PC-9 (cell line): ENCODE measurements at places on chromosomes 7 and 10. TPM values are rescaled to one million over a fixed set of nuclear protein-coding genes. Genes with fewer than 3 reads are reported as not detected.

Gene ARID5B
- 7.4 and 8.5 TPM in 2 replicates for total RNA-seq

Gene ACSL5
- total RNA-seq: 11.7 and 21.4 TPM in 2 replicates

DNA sequence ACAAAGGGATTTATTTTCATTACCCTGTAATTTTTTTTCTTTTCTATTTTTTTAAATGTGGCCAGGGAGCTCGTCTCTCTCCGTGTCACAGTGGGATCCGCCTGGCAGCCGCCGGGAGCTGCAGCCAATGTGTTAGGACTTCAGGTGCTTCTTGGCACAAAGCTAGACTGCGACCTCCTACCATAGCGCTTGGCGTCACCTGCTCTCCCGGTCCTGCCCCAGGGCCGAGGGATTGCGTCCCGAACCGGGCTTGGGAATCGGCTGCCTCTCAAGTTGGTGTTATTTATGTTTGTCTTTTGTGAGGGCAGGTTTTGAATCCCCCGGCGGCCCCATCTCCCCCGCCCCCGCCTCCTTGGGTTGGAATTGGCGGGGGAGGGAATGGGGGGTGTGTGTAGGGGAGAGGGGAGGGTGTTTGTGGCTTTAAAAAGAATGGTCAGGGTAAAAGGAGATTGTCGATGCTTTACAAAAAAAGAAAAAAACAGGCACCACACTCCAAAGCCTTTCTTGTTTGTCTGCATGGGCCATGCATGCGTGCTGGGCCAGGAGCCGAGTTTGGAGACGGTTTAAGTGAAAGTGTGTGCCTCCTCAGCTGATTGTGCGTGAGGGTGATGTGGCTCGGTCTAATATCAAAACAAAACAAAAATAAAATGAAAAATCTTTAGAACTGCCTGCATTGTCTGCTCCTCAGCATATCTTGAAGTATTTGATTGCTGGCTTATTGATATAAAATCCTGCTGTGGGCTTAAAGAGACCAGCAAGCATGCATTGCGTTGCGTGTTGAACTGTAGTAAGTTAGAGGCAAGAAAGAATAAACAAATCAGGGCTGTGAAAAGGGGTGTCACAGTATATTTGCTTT, 1.2 kb downstream of the PPP1R9A start:
- peak; percentile 53 for DNase-seq

DNA sequence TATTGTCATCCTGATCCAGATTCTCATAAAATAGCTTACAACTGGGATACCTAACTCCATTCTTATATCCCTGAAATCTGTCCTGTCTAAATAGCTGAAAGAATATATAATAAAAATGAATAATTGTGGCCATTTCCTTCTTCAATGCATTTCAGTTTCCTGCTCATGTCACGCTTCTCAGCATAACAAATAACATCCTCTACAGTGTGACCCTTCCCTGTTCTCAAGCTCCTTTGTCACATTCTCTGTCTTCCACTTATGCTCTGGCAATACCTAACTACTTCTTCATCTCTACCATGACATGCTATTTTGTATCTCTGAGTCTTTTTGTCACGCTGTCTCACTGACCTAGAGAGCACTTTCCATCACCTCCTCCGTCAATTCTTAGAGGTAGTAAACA, 884.1 kb upstream of the LRRTM3 start:
- DNase-seq: no peak

Gene AS3MT
- 0.22 TPM in 1 of 2 replicates, not detected in the other for total RNA-seq

GRCh38 chr10:74306227-74306982, 155.4 kb downstream of the ADK start:
- DNase-seq: no peak

Gene ZP3
- total RNA-seq: 14.2 and 20.9 TPM in 2 replicates

DNA sequence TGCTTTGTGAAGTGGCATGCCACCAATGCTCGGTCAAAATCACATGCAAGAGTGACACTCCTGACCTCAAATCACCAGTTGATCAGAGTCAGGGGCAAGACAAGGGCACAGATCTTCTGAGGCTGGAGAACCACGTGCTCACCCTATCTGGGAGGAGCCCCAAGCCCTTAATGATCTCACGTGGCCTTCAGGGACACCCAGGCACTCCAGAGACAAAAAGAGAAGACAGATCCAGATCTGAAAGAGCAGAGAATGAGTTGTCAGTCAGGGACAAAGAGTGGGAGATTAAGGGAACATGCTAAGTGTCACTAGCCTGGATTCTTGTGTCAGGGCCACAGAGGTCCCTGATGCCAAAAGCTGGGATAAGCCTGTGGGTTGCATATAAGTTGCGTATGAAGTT, 134.3 kb downstream of the PLXNA4 start:
- DNase-seq: no peak

GRCh38 chr10:25522294-25522693, 347.5 kb downstream of the GPR158 start:
- DNase-seq: no peak

GRCh38 chr7:132705146-132705545, 128.9 kb upstream of the PLXNA4 start:
- no peak for DNase-seq

DNA sequence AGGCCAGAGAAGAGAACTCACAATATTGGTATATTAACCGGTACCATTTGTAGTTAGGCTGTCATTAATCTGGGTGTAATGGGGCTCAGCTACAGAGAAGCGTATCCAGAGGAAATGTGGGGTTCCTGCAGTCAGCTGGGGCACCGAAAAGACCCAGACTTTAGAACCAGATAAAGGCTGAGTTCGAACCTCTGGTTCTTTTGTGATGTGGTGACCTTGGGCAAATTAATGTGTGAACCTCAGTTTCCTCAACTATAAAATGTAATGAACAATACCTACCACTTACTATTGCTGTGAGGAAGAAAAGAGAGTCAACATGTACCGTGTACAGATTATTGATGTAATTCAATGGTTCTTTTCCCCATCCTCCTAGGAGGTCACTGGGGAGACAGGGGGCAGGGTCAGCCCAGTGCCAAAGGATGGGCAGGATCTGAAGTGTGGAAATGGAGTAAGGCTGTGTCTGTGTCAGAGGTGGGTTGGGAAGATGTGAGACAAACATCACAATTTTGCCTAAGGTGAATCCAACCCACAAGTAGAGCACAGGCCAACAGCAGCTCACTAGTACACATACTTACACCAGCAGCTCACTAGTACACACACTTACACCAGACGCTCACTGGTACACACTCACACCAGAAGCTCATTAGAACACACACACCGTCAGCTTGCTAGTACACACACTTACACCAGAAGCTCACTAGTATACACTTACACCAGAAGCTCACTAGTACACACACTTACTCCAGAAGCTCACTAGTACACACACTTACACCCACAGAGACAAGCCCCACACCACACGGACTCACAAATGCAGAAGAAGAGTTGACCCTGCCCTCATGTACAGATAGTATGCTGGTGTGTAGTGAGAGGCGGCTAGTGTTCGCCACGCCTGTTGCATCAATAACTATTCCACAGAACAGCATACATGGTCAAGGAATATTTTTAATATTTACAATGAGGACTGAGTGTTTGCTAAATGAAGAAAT, 28.0 kb downstream of the PRSS2 start:
- no peak for DNase-seq

DNA sequence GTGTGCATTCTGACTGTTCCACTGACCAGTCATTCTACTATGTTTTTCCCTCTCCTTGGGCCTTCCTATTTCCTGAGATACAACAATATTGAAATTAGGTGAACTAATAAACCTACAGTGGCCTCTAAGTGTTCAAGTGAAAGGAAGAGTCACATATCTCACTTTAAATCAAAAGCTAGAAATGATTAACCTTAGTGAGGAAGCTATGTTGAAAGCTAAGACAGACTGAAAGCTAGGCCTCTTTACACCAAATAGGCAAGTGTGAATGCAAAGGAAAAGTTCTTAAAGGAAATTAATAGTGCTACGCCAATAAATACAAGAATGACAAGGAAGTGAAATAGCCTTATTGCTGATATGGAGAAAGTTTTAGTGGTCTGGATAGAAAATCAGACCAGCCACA, 5.7 kb upstream of the DYNC1I1 start:
- DNase-seq: no peak

DNA sequence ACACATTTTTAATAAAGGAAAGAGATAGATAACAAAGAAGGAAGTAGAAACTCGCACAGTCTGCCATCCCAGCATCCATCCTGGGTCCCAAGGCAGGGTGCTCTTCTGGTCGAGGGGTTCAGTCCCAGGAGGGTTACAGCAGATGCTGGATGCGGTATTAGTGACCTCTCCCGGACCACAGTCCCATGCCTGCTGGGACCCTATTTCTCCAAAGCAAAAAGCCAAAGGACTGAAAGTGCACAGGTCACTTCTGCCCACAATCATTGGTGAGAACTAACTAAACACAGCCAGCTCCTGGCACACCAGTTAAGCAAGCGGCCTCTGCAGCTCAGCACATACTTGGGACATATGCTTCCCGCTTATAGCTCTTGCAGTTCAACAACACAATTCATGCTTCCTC, 96.1 kb upstream of the HABP2 start:
- DNase-seq: no peak

Gene TFR2
- total RNA-seq: 4.8 and 6.2 TPM in 2 replicates

DNA sequence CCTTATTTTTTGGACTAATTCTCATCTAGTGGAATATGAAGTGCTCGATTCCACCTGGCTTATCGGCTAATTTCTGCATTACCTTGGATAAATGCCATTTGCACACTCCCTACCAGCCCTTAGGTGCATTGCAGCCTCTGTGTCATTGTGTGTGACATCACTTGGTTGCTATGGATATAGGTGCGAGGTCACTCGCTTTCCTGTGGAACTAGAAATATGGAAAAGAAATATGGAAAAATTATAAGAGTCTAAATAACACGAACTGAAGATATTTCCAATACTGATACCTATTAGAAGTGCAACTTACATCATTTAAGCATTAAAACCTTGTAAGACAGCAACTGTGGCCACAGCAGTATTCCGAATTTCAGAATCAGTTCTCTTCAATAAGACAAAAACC, 2.0 kb downstream of the YWHAG start:
- peak; percentile 77 for DNase-seq

GRCh38 chr7:31044529-31044928, 7.6 kb upstream of the ADCYAP1R1 start:
- no peak for DNase-seq

DNA sequence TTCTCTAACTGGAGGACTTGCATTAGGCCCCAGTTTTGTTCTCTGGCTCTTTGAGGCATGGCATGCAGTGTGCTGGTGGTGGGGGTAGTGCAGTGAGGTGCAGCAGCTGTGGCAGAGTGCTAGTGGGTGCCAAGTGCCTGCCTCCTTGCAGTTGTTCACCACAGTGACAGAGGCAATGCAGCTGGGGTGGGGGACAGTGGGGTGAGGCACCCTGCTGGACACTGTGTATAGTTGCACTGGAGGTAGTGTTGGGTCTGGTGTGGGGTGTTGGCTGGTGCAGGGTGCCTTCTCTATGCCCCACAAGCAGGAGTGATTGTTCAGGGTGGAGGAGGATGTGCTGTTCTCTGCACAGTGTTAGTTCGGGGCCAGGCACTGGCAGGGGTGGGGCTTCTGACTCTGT, 21.7 kb upstream of the KEL start:
- no peak for DNase-seq

GRCh38 chr10:118800920-118801319, 46.1 kb upstream of the CACUL1 start:
- peak; percentile 11 for DNase-seq

DNA sequence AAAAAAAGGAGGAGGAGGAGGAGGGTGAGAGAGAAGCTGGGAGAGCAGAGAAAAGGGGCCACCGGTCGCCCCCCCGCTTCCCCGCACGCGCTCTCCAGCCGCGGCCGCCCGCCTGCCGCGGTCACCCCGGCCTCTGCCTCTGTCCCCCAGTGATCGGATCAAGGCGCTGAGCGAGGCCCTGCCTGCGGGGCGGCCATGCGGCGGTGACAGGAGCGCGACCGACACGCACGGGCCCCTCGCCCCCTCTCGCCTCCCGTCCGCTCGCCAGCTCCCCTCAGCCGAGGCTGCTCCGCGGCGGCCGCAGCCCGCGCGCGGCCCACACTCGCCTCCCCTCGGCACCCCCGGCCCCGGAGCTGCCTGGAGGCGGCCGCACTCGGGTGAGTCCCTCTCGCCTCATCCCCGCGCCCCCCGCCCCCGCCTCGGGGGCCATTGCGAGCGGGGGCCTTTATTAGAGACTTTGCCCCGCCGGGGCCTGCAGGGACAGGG, at the start of gene GTF2I:
GTF2I (plus strand) TSS at position 27 of the 486 bp plus-strand sequence. CDS start 31,411 bp downstream, outside the sequence.
- no peak for DNase-seq

Gene MYH16
- 11.7 and 18.0 TPM in 2 replicates for total RNA-seq

DNA sequence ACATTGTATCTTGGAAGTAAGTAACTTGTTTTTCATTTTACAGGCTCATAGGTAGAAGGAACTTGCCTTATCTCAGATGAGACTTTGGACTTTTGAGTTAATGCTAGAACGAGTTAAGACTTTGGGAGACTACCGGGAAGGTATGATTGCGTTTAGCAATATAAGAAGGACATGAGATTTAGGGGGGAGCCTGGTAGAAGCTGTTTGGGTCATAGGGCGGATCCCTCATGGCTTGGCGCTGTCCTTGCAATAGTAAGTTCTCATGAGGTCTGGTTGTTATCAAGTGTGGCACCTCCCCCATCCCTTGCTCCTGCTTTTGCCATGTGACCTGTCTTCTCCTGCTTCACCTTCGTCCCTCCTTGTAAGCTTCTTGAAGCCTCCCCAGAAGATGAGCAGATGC, 110.3 kb downstream of the MKX start:
- DNase-seq: no peak

DNA sequence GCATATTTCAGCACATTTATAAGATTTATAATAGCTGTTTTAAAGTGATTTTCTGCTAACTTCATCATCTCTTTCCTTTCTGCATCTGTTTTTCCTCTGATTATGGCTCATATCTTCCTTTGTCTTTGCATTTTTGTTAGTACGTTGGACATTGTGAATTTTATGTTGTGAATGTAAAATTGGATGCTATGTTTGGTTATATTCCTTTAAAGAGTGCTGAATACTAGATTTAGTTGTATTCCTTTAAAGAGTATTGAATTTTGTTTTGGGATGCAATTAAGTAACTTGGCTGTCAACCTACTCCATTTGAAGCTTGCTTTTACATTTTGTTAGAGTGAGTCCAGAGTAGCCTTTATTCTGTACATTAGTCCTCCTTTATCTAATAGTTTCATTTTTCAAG, 81.2 kb downstream of the ZNF777 start:
- DNase-seq: no peak

Gene TSPAN12
- 5.8 and 6.1 TPM in 2 replicates for total RNA-seq

DNA sequence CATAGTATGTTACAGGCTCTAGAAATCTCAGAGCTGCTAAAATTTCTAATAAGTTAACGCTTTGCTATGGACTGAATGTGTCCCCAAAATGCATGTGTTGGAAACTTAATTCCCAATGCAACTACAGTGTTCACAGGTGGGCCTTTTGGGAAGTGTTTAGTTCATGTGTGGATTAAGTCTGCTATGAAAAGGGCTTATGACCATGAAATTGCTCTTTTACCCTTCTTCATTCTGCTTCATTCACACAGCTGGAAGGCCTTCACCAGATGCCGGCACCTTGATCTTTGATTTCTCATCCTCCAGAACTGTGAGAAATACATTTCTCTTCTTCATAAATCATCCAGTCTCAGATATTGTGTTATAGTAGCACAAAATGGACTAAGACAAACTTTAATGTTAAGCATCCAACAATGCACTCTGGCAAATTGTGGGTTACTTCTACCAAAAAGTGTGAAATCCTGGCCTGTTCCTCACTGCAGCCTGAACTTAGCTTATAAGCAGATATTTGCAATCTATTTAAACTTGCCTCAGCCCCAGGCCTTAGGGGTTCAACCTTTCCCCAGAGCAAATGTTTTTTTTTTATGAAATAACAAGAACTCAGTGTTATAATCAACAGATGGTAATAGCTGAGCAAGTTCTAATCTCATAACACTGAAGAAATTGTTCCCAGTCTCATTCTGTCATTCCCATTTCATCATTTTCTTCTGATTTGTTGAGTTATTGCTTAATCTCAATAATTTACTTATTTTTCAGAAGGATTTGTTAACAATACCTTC, 523.6 kb downstream of the KIF20B start:
- no peak for DNase-seq

Gene KAZALD1
- total RNA-seq: 19.7 and 21.2 TPM in 2 replicates
